ENCODE measurements at places on chromosomes 2 and 18. TPM values are rescaled to one million over a fixed set of nuclear protein-coding genes. Genes with fewer than 3 reads are reported as not detected.

DNA sequence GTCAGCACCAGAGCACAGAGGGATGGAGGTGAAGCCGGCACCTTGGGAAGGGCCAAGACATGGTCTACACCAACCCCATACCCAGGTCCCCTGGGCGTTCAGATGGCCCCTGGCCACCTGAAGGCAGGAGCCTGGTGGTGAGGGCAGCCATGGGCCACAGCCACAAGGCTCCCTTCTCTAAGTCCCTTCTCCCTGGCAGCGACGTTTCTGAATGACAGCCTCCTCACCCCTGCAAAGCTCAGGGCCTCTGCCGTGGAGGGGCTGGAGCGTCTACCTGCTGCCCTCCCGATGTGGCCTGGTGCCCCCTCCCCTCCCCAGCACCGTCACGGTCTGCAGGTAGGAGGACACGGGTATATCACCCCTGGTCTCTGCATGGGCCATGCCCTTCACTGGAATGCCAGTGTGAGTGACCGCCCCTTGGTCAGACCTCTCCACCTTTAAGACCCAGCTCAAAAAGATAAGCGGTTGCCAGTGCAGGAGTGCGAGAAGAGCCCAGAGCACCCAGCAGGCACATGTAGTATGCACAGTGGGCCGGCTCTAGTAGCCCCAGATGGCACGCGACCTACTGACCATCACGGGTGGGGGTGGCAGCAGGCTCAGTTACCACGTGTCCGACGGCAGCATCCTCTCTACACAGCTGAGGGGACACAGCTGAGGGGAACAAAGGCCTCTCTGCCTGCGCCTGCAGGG, 46.6 kb downstream of the HS6ST1 start:
- ATAC-seq: no peak

- ATAC-seq: no peak
Observed at GRCh38 chr2:70823249-70823648, 2.9 kb upstream of the CLEC4F start.

GRCh38 chr18:49172246-49172645, 221.5 kb upstream of the SMAD7 start:
- ATAC-seq: no peak

DNA sequence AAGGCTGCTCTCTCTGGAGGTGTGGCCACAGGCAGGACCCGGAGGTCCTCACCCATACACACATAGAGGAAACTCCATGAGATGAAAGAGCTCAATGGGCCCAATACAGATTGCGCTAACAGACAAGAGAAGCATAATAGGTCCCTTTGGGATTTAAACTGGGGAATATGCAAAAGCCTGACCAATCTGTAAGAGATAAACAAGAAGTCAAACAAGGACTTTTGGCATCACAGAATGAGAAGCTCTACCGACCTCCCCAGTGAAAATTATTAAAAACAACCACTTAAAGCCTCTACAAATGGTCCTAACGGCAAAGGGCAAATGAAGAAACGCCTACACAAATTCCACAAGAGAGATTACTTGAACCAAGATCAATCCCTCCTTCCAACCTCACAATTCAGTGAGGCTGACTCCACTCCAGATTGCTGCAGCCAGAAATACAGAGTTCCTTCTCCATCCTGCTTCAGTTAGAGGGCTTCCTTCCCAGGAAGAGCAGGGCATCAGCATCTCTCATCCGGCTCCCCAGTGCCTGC, 10.8 kb downstream of the IWS1 start:
- no peak for ATAC-seq

DNA sequence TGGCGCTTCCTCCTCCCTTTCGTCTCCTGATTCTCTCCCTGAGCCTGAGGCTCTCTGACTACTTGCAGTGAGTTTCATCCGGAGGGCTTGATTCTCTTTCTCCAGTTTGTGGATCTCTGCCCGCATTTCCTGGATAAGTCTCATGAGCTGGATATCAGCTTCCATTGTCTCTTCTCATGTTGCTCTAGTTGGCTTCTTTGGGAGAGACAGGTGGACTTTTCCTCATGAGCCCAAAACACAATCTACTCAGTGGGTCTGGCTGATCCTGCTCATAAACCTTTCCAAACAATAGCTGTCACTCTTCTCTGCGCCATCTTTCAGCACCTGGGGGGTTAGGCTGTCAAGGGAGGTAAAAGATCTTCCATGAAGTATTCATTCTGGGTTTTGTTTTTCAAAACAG, at the start of gene CCDC195:
Gene CCDC195, minus strand, starts transcription at position 165 of the 400 bp plus-strand sequence. Its CDS starts 0 bp downstream, at position 165.
- no peak for ATAC-seq

GRCh38 chr2:19251554-19251953, 106.9 kb downstream of the OSR1 start:
- no peak for ATAC-seq

GRCh38 chr2:176111309-176111663, 4.2 kb downstream of the HOXD11 start:
- ATAC-seq: no peak

DNA sequence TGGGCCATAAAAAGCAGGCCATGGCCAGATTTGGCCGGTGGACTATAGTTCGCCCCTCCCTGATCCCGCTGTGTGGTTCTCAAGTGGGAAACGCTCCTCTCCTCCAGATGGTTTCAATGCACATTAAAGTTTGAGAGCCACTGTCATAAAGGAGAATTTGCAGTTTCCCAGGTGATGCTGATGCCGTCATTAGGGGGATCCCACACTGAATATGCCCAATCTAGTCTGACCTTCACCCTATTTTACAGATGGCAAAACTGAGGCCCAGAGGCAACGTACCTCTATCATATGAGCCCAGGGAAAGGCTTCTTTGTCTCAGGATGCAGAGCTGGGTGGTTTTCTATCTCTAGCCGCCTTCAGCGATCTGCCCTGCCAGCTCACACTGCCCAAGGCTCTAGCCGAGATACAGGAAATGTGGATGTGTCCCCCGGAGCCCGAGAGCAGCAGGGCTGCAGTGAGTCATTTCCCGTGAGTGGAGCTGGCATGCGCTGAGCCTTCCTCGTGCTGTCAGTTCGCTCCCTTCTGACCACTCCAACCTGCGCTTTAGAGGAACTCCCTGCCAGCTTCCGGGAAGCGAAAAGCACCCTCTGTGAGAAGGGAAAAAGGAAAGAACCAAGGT, 116.2 kb downstream of the SMAD7 start:
- ATAC-seq: peak; percentile 77

DNA sequence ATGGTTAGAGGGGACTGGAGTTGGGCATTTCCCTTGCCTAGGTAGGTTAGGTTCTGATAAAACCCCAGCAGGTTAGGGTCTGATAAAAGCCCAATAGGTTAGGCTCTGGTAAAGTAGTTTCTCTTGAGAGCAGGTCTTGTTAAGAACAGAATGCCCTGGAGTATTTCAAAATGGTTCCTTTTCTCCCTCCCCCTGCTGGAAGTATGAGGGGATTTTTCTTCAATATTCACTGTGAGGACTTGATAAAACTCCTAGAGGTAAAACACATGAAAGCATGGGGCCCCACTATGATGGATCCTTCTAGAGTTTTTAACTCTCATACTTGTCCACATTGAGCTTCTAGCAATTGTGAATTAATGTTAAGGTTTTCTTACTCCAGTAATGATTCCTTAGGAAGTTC, 27.6 kb downstream of the ANKAR start:
- ATAC-seq: no peak

GRCh38 chr2:225422145-225422544, 22.6 kb downstream of the NYAP2 start:
- no peak for ATAC-seq

DNA sequence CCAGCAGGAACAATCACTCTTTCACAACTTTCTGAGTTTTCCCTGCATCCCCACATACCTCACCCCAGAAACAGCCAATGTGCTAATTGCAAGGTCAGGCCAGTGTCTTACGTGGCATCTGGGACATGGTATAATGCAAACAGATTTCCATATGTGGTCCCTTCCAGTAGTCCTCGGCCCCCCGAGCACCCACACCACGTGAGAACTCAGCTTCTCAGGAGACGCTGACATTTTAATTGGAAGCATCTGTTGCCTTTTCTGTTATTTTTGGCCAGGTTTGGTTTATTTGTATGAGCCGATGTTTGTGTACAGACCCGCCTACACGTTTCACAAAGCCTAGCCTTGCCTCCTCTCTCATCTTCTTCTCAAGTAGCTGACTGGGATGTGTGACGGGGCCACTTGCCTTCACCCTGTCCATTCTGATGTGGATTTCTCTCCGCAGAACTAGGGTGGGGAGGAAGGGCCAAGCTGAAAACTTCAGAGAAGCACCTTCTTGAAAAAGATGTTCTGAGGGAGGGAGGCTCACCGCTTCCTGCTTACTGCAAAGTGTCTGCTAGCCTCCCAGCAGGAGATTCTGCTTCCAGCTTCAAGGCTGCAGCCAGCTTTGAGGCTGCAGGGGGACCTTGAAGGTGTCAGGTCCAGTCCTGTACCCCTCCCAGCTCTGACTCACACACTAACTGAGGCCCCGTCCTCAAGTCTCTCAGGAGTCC, 109.6 kb upstream of the SLC14A2 start:
- no peak for ATAC-seq

- no peak for ATAC-seq
Observed at GRCh38 chr2:113996671-113997594, 107.0 kb downstream of the ACTR3 start.

DNA sequence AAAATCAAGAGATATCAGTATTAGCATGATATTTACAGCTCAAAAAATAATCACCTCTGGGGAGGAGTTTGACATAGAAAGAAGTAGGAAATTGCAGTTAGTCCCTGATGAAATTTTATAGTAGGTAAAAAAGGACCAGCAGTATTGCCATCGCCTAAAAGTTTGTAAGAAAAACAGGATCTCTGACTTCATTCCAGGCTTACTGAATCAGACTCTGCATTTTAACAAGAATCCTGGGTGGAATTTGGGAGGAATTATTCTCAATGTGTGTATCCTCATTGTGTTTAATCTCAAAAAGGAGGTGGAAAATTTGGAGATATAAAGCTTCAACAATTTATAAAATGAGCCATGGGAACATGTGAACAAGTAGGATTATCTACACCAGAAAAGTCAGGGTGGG, 31.2 kb upstream of the STAT1 start:
- ATAC-seq: no peak

DNA sequence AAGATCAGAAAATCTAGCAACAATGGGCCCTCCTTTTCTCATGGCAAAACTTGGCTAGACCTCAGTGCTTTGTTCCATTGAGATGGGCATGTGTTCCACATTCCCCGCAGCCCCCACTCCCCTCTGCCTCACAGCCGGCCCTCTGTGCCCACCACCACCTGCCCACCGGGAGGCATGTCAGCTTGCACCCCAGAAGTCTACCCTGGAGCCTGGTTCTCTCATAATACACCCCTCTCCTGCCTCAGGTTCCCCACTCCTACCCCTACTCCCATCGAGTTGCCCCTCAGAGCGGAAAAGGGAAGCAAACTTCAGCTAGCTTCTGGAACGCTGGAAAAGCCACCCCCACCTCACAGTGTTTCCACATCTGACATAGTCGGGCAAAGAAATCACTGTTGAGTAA, 219.0 kb downstream of the ANAPC1 start:
- no peak for ATAC-seq

- ATAC-seq: no peak
Observed at GRCh38 chr2:105578166-105578565, 166.5 kb upstream of the NCK2 start.

DNA sequence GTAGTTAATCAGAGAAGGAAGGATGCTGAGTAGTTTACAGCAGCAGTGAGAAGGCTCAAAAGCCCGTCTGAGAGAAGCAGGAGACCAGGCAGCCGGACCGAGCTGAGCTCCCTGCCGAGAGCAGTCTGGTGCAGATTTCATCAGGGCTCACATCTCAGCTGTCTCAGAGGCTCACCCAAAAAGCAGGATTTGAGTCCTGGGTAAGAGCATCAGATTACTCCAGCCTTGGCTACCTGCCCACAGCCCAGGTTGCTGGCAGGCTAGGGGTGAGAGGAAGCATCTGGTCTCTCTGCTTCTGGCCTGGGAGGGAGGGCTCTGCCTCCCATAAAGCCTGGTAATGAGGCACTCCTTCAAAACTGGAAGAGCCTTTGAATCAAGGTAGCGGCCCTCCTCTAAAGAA, 140.5 kb downstream of the ST6GAL2 start:
- ATAC-seq: no peak

- peak; percentile 67 for ATAC-seq
Observed at GRCh38 chr18:35158728-35159450, 81.9 kb upstream of the ZNF397 start.

GRCh38 chr18:28669165-28669564, 492.2 kb upstream of the CDH2 start:
- ATAC-seq: no peak

DNA sequence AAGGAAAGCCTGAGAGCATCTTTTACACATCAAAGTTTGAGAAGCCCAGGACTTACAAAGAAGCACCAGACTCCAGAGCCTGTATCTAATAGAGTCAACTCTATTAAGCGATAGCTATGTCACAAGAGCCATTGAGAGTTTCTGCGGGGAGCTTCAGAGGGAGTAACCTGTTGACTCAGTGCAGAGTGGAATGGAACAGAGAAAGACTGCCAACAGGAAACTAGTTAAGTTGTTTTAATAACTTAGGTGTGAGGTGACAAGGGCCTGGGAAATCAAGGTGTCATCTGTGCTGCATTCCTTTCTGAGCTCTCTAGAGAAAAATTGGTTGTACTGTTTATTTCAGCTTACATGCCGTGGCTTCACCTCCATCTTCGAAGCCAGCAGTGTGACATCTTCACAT, 513.8 kb upstream of the POU3F3 start:
- no peak for ATAC-seq

GRCh38 chr2:124708661-124709060, 683.6 kb downstream of the CNTNAP5 start:
- ATAC-seq: no peak

- ATAC-seq: no peak
Observed at GRCh38 chr18:49067071-49067470, 116.3 kb upstream of the SMAD7 start.

DNA sequence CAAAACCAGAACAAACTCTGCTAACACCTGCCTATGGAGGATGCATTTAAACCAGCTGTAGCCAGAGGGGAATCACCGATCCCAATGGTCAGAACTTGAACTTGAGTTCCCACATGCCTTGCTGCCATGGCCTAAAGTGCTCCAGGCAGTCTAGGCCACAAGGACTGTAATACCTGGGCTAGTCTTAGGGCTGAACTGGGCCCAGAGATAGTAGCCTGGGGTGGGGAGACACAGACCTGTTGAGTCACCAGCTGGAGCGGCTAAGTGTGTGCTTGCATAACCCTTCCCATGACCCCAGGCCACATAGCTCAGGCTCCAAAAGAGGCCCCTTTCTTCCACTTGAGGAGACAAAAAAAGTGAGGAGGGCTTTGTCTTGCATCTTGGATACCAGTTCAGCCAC, 515.0 kb upstream of the DDX18 start:
- no peak for ATAC-seq

GRCh38 chr2:69065735-69066336, 52.9 kb downstream of the ANTXR1 start:
- ATAC-seq: no peak

MROH2A gene
- 0.52 TPM for total RNA-seq

TEKT4 gene
- total RNA-seq: not detected

LYG2 gene
- total RNA-seq: not detected

CFAP65 gene
- not detected for total RNA-seq

ATOH8 gene
- 1.2 TPM for total RNA-seq

ABCG8 gene
- total RNA-seq: not detected

KIAA2012 gene
- total RNA-seq: not detected

DSG4 gene
- total RNA-seq: not detected

GKN1 gene
- total RNA-seq: not detected

FASTKD2 gene
- total RNA-seq: 19.7 TPM

CRACDL gene
- 6.6 TPM for total RNA-seq

NRP2 gene
- 20.0 TPM for total RNA-seq

ALPI gene
- total RNA-seq: not detected

TSPYL6 gene
- not detected for total RNA-seq
